ENCODE measurements at places on chromosomes 6 and 20.

GRCh38 chr6:113631666-113632065, 225.5 kb upstream of the MARCKS start:
- no peak for DNase-seq

DNA sequence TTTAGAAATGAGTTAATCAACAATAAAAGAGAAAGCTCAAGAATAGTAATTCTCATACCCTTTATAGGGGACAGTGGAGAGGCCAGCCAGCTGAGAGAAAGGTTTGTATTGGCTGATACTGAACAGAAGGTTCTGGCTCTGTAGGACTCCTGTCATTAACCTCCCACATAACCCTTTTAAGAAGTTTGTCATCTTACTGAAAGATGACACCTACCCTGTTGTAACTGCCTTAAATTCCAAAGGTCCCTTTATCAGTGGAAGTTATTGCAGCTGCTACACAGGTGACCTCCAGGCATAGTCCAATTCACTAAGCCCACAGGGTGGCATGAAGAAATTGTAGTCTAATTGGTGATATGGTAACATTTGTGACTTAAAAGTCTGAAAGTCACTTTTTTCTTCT, 790.1 kb downstream of the TENT5A start:
- no peak for DNase-seq

DNA sequence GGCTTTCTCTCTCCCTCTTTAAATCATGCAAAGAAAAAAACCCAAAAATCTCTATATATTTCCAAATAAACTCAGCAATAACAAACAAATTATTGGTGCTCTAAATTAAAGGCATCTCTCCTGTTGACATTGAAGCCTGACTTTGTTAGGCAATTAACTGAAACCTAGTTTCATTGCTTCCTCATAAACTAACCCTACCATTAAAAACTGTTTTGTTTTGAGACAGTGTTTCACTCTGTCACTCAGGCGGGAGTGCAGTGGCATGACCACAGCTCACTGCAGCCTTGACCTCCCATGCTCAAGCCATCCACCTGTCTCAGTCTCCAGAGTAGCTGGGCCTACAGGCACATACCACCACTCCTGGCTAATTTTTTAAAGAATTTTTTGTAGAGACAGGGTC, 34.9 kb downstream of the PIGU start:
- DNase-seq, result no peak

DNA sequence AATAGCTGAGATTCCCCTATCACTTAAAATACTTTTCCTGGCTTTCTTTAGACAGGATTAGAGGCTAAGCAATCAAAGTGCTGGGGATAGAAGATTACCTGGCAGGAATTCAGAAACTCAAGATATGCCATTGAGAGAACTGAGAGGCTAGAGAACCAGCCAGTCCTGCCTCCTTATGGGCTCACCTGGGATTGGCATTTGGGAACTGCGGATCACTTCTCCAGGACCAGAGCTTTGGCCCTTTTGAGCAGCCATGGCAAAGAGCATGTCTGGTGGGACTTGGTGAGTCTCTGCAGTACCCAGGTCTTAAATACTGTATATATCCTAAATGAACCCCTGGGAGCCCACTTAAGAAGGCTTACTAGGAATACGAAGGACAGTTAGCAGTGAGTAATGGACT, 399.1 kb downstream of the BTBD3 start:
- DNase-seq, result no peak

GRCh38 chr6:105626295-105627158, 223.6 kb upstream of the PREP start:
- DNase-seq, result no peak

DNA sequence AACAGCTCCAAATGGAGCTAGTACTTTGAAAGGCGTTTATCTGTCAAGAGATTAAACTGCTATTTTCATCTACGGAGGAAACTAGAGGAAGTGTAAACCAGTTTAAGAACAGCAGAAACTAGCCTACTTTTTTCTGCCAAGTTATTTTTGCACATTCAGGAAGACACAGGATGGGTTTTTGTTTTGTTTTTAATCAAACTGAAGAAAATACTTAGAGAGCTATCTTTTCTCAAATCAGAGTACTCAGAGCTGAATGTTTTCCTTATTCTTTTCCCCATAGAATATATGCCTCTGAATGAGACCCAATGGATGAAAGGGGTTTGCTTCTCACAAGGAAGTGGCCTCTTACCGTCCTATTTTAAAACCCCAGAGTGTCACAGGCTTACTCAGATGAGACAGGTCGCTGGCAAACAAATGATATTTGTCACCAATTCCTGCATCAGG, 538.5 kb downstream of the CD83 start:
- no peak for DNase-seq

- no peak for DNase-seq
These were observed 3.7 kb downstream of the MRPS18A start for GRCh38 chr6:43683708-43684455.

- no peak for DNase-seq
These were observed 4.3 kb downstream of the KIF3B start for GRCh38 chr20:32281711-32282110.

GRCh38 chr6:74607934-74608333, 597.9 kb downstream of the COL12A1 start:
- DNase-seq, result no peak

- DNase-seq, result no peak
These were observed 139.9 kb downstream of the GRM4 start for GRCh38 chr6:34005901-34006531.

- no peak for DNase-seq
These were observed 117.6 kb upstream of the PHACTR1 start for GRCh38 chr6:12598919-12599318.

- DNase-seq, result no peak
These were observed 56.1 kb upstream of the CCN6 start for GRCh38 chr6:111997853-111998208.

DNA sequence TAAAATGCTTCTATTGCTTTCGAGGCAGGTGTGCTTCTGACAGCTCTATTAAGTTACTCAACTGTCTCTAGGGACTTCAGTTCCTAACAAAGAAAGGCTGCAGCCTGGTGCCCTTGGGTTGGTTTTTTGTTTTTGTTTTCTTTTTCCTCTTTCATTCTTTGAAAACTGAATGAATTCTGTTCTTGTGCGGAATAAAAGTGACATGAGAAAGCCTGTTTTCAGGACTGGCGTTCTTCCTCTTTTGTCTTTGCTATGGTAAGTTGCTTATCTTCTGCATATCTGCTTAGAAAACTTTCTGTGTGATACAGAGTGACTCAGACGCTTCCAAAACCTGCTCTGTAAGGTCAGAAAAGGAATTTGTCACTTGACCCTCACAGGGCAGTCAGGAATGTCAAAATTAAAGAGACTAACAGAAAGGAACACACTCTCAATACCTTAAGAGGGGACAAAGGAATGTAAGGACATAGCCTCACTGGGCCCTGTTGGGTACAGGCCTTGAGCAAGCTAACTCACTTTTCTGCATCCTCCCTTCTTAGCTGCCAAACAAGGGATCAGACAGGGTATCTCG, 56.2 kb upstream of the NHSL1 start:
- no peak for DNase-seq

DNA sequence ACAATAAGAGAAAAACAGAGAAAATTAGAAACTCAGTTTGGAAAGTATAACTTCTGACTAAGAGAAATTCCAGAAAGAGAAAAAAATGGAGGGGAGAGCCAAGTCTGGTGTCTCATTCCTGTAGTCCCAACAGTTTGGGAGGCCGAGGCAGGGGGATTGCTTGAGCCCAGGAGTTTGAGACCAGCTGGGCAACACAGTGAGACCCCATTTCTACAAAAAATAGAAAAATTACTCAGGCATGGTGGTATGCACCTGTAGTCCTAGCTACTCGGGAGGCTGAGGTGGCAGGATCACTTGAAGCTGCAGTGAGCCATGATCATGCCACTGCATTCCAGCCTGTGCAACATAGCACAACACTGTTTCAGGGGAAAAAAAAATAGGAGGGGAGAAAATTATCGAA, 3.1 kb upstream of the KIF3B start:
- DNase-seq, result no peak

- no peak for DNase-seq
These were observed 15.0 kb upstream of the ZNF76 start for GRCh38 chr6:35244551-35244950.

GRCh38 chr20:9968015-9968414, 66.8 kb upstream of the ANKEF1 start:
- DNase-seq, result no peak

GRCh38 chr6:40963019-40963418, 76.0 kb downstream of the UNC5CL start:
- no peak for DNase-seq

DNA sequence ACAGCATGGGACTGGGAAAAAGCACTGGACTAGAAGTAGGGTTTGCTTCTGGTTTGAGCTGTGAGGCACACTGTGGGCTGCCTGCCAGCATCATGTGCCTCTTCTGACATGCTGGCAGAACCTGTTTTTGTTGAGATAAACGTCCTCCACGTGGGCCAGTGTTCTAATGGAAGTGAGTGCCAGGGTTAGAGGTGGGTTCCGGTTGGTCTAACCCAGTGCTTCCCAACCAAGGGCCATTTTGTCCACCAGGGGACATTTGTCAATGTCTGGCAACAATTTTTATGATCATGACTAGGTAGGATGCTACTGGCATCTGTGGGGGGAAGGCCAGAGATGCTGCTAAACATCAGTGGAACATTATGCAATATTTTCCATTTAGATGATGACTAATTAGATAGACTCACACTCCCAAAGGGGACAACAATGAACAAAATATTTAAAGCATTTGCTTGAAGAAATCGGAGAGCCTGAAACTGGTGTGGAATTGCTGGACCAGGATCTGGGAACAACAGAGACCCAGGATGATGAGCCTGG, 7.8 kb upstream of the APMAP start:
- peak; percentile 65 for DNase-seq

DNA sequence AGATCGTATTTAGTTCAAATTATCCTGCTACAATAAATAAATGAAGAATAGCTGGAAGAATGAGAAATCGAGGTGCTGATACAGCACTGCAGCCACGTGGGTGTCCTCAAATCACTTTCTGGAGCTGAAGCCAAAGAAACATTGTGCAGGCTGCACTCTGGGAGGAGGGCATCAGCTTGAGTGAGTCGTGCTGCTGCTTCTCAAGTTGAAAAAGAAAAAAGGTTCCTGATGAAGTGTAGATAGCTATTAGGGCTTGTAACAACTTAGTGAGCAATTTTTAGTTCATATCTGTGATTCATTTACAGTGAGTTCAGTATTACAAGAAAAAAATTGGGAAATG, 40.5 kb downstream of the DSE start:
- no peak for DNase-seq

DNA sequence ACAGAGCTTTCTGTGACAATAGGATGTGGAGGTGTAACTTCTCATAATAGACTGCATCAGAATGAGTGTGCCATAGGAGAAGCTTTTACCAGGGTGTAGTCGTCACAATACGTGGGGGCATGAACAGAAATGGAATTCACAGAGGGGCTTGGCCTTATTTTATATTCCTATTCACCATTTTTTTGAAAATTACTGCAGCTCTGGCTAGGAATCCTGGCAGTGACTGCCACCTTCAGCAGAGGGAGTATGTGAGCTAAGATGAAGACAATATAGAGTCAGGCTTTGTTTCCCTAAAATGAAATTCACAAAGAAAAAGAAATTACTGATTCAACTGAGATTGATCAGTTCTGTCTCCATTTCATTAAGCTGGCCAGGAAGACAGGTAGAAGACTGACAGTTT, 13.9 kb downstream of the TOMM6 start:
- no peak for DNase-seq

GRCh38 chr20:33811776-33812151, 616 bp downstream of the CHMP4B start:
- DNase-seq, result no peak

DNA sequence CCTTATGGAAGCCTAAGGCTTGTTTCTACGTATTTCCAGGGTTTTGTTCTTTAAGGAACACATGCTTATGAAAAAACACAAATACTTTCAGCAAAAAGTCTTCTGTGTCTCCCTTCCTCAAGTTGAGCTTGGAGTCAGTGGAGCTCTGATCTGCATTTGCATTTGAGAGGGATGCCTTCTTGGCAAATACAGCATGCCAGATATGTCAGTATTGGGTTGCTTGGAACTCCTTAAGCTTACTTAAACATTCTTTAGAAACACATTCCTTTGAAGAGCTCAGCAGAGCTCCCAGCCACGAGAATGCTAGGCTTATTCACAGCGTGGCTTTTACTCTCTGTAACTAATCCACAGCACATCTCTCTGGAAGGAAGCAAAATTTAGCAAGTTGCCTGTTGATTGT, 68.3 kb downstream of the ANKRD6 start:
- no peak for DNase-seq

GRCh38 chr6:6193221-6193745, 127.2 kb downstream of the F13A1 start:
- no peak for DNase-seq

- DNase-seq, result no peak
These were observed 969.6 kb upstream of the GJE1 start for GRCh38 chr6:141163107-141163506.

- DNase-seq, result no peak
These were observed 33.2 kb upstream of the NCOA3 start for GRCh38 chr20:47468290-47469050.

- no peak for DNase-seq
These were observed 319.6 kb upstream of the QKI start for GRCh38 chr6:163094881-163095280.

DNA sequence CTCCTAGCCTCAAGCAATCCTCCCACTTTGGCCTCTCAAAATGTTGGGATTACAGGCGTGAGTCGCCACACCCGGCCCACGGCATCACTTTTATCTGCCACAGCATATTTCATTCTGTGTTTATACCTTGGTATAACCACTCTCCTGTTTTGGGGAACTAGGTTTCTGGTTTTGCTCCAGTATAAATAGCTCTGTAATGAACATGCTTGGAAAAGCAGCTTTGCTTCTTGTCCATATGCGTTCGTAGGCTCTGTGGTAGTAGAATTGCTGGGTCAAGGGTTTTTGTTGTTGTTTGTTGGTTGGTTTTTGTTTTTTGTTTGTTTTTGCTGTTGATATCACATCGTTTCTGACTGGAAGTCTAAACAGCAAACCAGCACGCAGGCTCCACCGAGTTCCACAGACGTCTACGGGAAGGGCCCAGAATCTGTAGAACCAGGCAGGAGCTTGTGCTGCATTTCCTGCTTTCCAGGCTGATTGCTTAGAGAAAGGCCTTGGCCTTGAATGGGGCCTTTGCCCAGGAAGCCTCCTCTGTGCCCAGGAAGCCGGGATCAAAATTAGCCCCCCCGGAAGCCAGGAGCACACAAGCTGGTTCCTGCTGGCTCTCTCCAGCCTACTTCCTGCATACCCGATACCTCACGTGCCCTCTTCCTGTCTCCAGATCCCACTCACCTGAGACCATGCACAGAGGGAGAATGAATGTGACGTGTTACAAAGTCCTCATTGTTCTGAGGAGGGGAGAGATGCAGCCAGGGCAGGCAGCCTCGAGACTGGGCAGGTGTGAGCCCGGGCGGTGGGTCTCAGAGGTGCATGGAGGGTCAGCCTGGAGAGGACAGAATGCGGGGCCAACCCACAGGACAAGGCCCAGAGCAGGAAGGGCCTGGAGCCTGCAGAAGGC, 34.7 kb downstream of the AAR2 start:
- DNase-seq, result no peak
